ENCODE measurements at places on chromosomes 13 and 19.

DNA sequence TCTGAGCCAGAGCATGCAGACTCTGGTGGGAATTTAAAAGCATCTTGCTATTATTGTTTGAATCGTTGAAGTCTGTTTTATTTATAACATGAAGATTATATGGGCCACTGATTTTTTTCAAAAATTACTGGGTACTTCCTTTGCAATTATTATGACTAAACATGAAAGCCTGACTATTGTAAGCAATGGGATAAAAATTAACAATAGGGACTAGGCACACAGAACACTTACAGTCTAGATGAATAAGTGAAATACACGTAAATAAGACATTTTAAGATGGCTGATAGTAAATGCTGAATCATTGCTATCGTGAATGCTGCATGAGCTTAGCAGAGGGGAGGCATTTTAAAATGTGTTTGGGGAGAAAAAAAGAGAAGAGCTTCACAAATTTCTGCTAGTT, 81.0 kb upstream of the MAB21L1 start:
- DNase-seq: no peak

DNA sequence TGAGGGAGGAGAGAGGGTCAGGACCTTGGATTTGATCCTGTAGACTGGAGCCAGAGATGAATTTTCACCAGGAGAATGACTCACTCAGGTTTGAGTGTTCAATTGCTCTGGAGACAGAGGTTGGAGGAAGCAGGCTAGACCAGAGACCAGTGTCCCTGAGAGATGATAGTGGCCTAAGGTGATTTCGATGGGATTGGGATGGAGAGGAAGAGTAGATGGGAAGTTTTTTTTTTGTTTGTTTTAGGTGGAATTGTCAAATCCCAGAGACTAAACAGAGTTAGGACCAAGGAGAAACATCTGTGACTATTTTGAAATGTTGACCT, 2.3 kb downstream of the CEBPG start:
- no peak for DNase-seq

GRCh38 chr19:49103331-49104085, 10.7 kb upstream of the LIN7B start:
- DNase-seq: no peak

DNA sequence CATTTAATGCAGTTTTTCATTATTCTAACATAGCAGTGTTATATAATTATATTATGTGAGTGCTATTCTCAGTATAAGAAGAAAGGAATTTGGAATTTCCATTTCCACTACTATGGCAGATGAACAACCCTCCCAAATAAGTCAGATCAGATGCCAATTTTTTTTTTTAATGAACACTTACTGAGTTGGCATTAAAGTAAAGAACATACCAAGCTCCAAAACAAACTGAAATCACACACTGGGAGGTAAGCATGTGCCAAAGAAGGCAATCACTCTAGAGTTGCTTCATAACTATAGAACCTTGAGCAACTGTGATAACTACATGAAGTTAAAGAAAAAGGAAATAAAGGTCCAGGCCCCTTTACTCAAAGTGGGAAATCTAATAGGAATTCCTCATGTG, 90.3 kb downstream of the RNF17 start:
- DNase-seq: no peak

- DNase-seq: no peak
Measured at GRCh38 chr13:34116651-34117050, 298.7 kb downstream of the RFC3 start.

GRCh38 chr13:32989942-32990341, 26.3 kb upstream of the KL start:
- DNase-seq: no peak

GRCh38 chr19:33071887-33072286, 7.2 kb upstream of the RHPN2 start:
- DNase-seq: no peak

- DNase-seq: no peak
Measured at GRCh38 chr19:6250024-6250615, 29.7 kb downstream of the MLLT1 start.

GRCh38 chr19:3810708-3811355, 24.7 kb upstream of the MATK start:
- no peak for DNase-seq

GRCh38 chr19:16355293-16356043, 30.8 kb downstream of the KLF2 start:
- DNase-seq: no peak

DNA sequence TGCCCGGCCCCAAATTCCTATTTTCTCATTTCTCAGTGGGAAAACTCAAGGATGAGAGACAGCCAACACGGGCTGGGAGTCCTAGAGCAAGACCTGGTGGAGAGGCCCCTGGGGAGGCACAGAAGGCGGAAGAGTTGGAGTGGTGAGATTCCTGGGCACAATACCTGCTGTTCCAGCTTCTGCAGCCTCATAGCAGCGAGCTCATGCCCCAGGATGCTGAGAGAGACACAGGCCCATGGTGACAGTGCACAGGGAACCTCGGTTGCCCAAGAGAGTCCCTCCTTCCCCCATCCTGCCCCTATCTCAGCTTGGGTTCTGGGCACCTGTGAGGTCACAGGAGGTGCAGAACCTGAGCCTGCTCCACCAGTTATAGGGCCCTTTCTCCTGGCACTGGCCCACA, 1.4 kb downstream of the TULP2 start:
- DNase-seq: no peak

GRCh38 chr13:112997188-112998130, 28.4 kb downstream of the MCF2L start:
- no peak for DNase-seq

DNA sequence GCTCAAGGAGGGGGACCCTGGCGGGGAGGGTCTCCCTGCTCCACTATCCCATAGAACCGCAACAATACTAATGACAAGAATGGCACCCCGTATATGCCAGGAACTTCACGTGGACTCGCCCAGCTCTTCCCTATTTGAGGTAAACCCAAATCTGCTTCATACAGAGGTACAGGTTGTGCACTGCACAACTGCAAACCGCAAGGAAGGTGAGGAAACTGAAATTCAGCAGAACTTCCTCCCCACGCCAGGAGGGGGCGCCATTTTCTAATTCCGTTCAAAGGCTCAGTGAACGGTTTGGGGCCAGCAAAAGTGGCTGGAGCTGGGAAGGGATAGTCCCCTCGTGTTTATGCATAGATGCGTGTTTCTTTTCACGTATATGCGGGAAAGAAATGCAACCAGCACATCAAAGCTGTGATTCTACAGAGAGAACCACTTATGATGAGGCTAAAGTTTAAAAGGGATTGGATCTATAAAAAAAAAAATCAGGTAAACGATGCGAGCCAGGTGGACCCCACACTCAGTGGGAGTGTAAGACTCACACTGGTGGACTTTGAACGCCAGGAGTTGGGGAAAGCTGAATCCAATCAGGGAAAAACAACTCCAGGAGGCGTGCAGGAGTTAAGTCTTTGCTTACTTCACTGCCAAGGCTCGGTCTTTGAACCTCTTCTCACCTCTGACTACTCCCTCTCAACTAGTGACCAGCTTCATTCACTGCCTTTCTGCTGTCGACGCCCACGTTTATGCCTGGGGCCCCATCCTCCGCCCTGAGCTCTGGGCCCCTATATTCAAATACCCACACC, 20.3 kb downstream of the C19orf81 start:
- DNase-seq: peak; percentile 40

DNA sequence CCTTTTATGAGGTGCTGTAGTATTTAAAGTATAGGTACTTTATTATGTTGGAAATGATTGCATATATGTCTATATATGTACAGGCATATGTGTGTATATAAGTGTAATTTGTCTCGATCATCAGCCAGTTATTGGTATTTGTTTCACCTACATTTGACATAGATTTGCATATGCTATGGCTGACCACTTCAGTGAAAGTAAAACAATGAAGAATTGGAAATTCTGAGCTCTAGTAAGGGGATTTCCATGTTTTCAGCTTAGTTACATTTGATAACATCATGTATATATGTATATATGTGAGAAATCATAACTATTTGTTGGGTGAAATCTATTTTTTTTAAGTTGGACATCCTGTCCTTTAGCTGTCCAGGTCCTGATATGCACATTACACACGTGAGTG, 1303.9 kb downstream of the EFNB2 start:
- DNase-seq: no peak

GRCh38 chr19:48627865-48628314, 8.6 kb downstream of the SPHK2 start:
- no peak for DNase-seq
